NCI-H446 treated with DMSO at 0.1 percent for 48 hours (cell line): ENCODE measurements at places on chromosomes 5 and 9.

DNA sequence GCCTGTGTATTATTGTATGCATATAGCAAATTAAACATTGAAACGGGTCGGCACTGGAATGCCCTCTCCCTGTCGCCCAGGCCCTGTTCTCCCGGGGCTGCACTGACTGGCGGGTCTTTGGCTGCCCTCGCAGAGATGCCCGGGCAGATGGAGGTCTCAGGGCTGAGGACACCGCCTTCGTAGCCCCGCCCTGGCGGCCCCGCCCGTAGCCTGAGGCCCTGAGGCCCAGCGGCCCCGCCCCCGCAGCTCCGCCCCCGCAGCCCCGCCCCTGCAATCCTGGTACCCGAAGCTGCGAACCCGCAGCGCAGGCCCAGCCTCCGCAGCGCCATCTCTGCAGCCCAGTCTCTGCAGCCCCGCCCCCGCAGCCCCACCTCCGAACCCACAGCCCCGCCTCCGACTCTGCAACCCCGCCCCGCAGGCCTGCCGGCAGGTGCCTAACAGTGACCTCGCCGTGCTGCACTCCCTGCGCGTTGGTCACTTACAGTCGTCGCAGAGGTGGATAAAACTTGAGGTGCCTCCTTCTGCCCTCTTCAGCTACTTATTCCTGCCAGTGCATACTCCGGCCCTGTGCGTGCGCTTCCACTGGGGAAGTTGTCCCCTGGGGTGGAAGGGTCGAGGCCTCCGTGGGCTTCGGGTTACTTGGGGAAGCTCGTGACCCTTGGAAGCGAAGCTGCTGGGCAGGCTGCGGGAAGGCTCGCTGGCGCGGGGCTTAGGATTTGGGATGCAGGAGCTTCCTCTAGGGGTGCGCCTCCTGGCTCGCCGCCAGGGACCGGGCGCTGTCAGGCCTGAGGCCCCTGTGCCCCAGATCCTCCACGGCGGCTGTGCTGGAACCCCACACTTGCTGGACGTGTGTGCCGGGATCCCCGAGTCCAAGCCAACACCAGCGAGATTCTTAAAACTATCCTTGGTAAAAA is 72.3 kb downstream of the ICE1 start:
- peak; percentile 13 for DNase-seq

DNA sequence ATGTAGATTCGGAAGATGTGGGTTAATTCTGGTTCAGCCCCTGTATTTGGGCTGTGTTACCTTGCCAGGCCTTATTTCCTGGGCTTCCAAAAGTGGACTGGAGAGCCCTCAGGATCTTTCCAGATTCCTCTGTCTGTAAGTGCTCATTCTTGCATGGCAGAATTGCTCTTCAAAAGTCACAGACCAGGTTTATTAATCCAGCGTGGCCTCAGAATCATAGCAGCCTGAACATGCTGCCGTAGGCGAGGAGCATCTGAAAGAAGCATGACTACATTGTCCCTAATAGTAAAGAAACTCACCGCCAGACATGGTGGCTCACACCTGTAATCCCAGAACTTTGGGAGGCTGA is 307.8 kb downstream of the GADD45G start:
- no peak for DNase-seq

DNA sequence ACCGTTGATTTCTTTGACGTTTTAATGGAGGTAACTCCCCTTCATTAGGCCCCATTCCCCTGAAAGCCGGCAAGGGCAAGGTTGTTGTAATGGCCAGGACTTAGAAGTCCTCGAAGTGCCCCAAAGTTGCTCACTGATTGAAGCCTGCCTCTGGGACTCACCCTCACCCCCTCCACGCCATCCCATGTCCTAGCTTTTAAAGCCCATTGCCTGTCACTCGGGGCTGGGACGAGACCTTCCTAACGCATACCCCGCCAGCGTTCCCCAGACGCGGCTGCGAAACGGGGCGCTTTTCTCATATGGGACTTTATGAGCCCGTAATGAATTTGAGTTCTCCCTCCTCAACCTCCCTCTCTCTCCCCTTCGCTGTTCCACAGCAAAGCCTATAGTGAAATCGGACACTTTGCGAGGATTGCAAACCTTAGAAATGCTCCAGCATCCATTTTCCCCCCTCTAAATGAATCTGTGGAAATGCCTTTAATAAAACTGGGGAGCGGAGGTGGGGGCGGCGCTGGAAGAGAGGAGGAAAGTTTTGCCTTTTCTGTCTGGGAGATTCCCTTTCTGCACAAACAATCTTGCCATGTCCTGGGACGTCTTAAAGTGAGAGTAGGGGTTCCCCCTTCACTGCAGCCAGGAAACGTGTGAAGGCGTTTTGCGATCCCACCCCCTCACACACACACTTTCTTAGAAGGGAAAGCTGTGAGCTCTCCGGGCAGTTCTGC is 1.5 kb downstream of the PAPPA start:
- DNase-seq, result no peak

DNA sequence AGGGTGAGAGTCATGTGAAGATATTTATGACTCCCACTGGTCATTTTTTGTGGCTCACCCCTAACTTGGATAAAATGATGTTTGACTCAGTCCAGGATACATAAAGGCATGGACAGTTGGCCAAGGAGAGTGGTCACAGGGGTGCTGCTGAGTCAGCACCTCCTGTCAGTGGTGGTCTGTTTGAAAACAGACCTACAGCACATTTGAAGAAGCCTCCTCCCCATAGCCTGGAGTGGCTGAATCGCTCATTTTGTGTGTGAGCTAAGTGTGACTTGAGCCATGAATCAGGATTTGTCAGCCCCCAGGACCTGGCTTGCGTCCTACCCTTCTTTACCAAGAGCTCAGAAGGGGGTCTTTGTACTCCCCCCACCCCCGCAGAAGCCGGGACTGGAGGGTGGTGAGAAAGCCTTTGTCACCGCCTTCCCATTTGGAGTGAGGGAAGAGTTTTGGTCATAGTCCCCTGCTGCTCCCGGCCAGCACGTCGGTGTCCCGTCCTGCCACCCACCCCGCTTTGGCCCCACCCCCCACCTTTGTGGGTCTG is 35.6 kb downstream of the TRIO start:
- DNase-seq, result no peak

- DNase-seq, result no peak
These were observed 171.1 kb upstream of the SMIM23 start for GRCh38 chr5:171614511-171614910.

- no peak for DNase-seq
These were observed 571.9 kb downstream of the PDE4D start for GRCh38 chr5:59321642-59322041.

GRCh38 chr5:76134003-76134402 is 50.8 kb downstream of the SV2C start:
- DNase-seq, result no peak

GRCh38 chr5:172008111-172008455 is 1.6 kb upstream of the FBXW11 start:
- no peak for DNase-seq

GRCh38 chr9:87498046-87498810 is 561 bp downstream of the DAPK1 start:
- no peak for DNase-seq

DNA sequence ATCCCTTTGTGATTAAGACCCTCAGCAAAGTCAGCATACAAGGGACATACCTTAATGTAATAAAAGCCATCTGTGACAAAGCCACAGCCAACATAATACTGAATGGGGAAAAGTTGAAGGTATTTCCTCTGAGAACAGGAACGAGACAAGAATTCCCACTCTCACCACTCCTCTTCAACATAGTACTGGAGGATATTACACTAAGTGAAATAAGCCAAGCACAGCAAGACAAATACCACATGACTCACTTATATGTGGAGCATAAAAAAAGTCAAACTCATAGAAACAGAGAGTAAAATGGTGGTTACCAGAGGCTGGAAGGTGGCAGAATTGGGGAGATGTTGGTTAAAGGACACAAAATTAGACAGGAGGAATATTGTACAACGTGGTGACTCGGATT is 118.1 kb upstream of the NFIL3 start:
- DNase-seq, result no peak

DNA sequence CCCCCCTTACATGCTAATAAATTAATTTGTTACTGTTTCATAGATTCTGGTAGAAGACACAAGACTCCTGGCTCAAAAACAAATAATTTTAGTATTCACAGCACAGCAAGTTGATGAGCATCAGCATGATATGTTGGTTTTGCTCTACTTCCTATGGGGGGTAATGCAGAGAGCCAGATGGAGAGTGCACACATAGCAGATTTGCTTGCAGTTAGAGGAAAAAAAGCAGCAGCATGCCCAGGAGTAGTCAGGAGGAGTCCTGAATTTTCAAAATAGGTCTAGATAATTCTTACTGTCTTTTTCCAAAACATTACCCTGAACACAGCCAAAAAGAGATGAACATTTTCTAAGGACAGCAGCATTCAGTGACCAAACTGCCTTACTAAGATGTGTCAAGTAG is 261.3 kb downstream of the COX7C start:
- peak; percentile 62 for DNase-seq

DNA sequence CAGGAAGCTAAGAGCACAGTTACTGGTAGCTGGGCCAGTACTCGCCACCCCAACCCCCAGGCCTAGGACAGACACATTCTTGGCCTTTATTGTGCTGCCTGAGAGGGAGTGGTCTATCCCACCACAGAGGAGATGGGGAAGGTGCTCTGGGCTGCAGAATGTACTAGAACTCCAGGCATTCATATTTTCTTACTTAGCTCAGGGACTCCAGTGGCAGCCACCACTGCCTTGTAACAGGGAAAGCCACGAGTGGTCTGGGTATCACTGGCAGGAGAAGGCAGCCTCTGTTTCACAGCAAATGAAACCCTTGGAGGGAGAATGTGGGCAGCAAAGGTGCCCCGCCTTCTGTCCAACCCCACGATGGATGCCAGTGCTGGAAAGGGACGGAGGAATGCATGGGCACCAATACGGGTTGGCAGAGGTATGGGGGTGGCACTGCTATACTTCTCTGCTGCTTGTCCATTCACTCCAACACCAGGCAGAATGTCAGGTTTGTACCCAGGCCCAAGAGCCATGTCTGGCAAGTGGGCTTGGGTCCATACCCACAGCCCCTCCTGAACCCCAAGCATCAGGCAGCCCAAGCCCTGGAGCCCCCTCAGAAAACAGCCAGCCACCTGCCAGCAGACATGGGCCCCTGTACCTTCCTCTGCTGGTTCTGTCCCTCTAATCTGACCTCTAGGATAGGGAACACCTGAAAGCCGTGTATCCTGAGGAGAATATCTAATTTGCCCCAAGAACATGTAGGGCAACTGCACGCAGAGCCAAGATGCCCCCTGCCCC is 4.6 kb downstream of the SEPTIN8 start:
- DNase-seq, result no peak

DNA sequence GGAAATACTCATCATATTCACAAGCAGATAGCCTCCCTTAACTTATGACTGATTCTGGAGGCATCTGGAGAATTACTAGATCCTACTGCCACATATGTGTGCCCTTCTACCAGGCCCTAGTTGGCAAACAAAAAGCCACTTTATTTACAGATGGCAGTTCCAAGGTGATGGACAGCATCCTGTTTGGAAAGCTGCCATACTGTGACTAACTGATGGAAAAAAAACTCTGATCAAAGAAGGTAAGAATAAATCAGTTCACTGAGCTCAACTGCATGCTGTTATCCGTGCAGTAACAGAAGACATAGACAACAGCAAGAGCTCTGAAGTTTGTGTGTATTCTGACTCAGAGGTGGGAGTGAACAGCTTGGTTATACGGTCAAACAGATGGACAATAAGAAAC is 279.8 kb upstream of the POU5F2 start:
- peak; percentile 26 for DNase-seq

DNA sequence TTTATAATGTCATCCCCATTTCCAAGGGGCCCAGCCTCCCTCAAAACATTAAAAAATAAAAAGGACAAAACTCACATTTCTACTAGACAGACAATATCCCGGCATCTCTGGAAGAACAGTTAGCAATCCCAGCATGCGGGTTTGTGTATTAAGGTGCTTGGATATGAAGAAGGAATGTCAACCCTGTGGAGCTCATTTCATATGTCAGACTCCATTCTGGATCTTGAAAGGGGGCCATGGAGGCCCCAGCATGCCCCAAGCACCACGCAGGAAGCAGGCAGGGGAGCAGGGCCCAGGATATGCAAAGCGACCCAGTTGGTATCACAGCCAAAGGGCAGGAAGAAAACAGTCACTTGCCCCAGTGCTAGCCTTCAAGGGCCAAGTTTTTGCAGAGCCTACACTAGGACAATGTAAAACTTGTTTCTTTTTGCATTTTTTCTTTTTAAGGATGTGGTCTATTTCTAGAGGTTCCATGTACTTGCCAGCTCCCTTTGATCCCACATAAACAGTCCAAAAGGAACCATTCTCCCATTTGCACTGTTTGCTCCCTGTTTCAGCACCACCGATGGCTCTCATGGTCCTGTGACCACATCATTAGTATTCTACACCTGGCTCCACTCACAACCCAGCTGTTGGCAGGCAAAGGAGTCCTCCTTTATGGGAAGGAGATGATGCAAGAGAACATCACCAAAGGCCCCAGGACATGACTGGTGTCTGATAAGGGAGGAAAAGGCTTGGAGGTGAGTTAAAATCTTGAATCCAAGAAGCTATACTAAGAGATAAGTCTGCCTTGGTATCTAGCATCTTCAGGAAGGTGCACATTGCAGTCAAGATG is 58.3 kb downstream of the FGF1 start:
- DNase-seq, result no peak

- DNase-seq, result no peak
These were observed 109.6 kb upstream of the CNTLN start for GRCh38 chr9:17025281-17025680.

DNA sequence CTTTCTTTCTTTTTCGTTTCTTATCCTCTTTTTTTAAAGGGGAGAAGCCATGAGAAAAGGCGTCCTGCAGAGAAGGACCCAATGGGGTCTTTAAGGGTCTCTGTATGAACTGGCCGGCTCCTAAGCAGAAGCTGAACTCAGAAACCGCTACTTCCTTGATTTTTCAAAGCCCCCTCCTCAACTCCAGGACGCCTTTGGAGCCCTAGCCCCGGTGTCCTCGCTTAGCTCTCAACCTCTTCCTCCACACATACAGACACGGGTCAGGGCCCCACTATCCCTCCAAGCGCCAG is 8.3 kb downstream of the PAX5 start:
- DNase-seq, result no peak

DNA sequence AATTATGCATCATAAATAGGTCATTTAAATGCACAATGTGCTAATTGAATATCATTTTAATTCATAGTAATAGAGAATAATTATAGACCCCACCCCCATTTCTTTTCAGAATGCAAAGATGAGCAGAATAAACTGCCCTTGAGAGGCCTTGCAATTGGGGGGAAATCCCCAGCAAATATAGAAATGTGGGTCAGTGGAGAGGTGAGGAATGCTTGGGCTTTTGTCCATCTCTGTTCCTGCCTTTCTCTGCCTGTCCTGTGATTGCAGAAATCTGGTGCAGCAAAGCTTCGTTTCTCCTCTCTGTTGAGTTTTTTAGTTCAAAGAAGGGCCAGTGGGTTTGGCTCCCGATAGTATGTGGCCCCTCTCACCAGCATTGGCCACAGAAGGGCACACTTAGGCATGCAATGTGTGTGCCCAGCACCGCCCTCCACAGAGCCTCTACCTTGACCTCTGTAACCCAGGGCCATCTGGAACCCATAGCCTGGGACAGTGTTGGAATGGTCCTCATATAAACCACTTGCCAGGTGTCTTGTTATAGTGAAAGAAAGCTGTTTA is 164.2 kb downstream of the SEMA6A start:
- DNase-seq, result no peak

- DNase-seq, result no peak
These were observed 42.1 kb upstream of the GNAQ start for GRCh38 chr9:78073722-78074121.
